ENCODE measurements at places on chromosomes 2 and 18.

DNA sequence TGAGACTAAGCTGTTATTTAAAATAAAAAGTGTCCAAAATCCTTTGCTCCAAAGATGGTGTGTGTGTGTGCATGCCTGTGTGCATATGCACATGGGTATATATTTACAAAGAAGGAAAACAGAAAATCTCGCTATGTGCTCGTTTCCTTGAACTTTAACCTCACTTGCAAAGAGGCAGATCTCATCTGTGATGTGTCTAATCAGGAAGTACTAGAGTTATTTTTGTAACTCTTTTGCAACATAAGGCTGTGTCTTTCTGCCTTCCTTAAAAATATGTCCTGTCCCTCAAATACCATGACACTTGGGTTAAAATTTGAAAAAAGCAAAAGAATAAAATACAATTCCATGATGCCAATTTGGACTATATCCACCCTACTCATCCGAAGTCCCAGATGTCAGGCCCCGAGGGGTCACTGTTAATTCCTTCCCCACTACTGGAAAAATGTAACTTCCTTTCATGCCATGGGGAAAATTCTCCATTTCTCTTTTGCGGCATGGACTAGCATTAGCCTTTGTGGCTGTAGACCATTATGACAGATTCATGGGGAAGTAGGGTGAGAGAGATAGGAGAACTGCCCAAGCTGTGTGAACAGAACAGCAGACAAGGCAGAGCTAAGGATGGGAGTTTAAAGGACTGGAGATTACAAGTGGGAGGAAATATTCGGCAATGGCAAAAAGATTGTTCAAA lies 191.3 kb downstream of the MYO1B start:
- DNase-seq, result peak; percentile 62

DNA sequence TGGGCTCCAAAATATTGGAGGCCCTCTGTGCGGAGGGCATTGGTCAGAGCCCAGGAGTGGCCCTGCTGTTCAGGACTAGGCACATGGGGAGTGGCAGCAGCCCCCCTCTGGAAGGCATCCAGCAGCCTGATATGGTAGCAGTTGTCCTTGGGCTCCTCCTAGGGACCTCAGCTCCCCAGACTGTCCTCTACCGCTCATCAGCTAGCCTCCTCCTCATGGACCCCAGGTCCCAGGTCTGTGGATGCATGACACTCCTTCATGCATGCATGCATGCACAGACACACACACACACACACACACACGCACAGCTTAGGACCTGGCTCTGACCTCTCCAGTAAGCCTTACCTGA lies 15.4 kb upstream of the ATP6V1B1 start:
- no peak for DNase-seq

GRCh38 chr2:158266111-158266510 lies 164.4 kb downstream of the UPP2 start:
- no peak for DNase-seq

DNA sequence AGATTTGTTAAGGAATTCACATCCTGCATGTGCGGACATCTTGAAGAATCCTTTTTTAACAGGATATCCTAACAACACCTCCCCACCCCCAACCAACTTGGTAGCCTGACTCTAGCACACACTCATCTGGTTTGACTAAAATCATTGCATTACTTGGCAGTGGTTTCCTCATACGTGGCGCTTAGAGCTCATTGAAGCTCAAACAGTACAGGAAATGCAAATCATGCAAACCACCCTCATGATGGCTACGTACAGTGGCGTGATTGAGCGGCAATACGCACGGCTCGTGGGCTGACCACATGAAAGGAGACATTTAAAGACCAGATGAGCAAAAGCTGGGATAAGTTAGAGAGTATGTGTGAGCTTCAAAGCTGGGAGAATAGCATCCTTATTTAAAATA lies 336.2 kb downstream of the ZEB2 start:
- no peak for DNase-seq

DNA sequence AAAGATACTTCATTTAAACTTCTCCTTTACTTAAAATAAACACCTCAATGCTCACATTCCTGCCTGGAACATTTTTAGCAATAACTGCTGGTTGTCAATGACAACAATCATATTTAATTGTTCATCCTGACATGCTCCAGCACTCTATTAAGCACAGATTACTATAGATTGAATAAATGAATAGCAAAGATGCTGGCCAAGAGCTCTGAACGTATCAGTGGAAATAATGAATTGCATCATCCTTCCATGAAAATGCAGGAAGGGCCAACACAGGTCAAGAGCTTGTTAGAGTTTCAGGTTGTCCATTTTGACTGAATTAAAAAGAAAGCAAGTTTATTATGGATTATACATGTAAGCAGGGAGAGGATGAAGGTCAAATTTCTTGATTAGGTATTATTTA lies 994.0 kb downstream of the TSN start:
- no peak for DNase-seq

DNA sequence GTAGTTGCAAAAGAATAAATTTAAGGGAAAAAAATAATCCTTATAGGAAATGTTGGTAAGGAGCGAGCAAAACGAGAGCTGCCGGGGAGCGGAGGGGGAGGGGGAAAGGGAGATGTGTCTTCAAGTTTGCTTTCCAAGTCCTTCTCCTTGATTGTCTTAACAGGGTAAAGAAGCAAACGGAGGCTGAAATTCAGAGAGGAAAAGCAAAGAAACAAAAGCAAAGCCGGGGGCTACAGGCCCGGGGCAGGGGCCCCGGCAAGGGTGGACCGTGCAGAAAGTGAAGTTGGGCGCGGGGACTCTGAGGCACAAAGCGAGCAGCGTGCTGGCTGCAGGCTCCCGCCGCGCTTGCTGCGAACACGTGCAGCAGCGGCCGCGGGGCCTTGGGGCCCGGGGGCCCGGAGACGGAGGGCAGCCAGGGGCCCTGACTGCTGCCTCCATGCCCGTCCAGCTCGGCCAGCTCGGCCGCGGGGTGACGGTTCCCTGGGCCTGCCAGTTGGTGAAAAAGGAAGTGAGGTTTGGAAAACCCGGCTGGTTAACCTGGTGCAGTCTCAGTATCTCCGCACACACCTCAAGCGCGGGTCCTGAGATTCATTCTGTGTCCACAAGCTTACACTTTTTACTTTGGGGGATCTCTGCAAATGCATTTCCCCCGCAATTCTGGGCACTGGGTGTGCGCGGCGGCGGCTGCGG lies 4.1 kb downstream of the BCL11A start:
- DNase-seq, result no peak

GRCh38 chr2:70310899-70311298 lies 9.0 kb upstream of the FAM136A start:
- DNase-seq, result no peak

DNA sequence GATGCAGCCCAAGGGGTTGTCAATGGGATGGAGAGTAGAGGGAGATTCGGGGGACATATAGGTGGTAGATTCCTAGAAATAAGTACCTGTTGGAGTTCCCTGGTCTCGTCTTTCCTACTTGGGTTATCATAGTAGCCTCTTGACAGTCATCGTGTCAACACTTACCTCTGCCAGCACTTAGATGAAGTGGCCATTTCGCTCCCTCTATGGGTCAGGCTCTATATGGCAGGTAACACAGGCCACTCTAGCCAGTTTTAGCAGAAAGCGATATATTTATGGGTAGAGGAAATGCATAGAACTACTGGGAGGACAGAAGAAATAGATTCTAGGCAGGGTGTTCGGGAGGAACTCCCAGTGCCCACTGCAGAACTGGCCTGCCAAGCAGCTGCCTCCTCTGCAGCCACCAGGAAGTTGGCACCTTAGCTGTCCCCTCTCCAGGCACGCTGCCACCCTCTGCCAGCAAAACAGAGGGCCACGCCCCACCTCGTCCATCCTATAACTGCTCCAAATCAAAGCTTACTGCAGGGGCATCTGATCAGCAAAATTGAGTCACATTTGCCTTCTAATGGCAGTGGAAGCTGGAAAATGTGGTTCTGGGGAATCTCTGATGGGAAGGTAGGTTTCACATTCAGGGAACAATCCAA lies 181.3 kb downstream of the INSIG2 start:
- DNase-seq, result no peak

- no peak for DNase-seq
Observed at GRCh38 chr2:203973000-203973399, 36.4 kb downstream of the ICOS start.

GRCh38 chr2:204363513-204363912 lies 181.8 kb upstream of the PARD3B start:
- no peak for DNase-seq

DNA sequence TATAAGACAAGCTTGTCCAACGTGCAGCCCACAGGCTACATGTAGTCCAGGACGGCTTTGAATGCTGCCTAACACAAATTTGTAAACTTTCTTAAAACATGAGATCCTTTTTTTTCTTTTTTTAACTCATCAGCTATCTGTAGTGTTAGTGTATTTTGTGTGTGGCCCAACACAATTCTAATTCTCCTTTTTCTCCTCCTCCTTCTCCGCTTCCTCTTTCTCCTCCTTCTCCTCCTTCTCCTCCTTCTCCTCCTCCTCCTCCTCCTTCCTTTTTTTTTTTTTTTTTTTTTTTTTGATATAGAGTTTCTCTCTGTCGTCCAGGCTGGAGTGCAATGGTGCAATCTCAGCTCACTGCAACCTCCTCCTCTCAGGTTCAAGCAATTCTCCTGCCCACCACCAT lies 39.3 kb upstream of the GTF2A1L start:
- DNase-seq, result no peak

DNA sequence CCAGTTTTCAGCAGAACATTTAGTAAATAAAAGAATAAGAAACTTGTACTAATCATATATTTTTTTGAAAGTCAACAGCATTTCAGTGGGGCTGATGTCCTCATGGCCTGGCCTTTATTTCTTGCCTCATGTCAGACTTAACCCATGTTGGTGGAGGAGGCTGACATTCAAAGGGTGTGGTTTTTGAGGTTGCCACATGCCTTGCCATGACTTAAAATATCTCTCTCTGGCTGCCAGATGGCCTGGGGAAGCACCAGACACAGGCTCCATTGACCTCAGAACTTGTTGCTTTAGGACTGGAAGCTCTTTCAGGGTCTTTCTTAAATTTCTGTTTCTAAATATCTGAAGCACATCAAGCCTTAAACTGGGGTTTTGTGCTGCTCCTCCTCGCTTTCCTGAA lies 32.5 kb upstream of the CD28 start:
- peak; percentile 67 for DNase-seq

GRCh38 chr18:55998801-55999385 lies 410.9 kb upstream of the TCF4 start:
- no peak for DNase-seq

DNA sequence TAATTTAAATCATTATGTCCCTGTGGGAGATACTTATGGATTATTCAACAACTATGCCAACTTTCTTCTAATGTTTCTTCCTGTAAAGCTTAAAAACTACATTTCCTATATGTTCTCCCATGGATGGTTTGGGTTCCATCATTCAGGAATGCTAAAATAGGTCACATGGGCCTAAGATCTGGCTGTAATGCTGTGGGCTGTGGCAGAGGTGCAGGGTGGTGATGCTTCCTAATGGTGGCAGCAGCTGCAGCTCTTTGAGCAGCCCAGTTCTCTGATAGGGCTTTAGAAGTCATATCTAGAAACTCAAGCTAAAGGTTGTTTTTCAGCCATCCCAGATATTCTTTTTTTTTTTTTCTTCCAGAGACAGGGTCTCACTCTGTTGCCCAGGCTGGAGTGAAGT lies 266.1 kb downstream of the ZNF385B start:
- no peak for DNase-seq

GRCh38 chr2:8215982-8216381 lies 465.9 kb upstream of the ID2 start:
- DNase-seq, result no peak

GRCh38 chr2:26521054-26521912 lies 43.4 kb upstream of the OTOF start:
- no peak for DNase-seq

- no peak for DNase-seq
Observed at GRCh38 chr2:157971702-157972101, 95.6 kb upstream of the ACVR1 start.

Measured in SIG-M5 (cell line).